ENCODE measurements at places on chromosomes 7 and 10.

GRCh38 chr10:132514821-132515520, 22.6 kb upstream of the INPP5A start:
- DNase-seq, result no peak

GRCh38 chr10:83310688-83311087, 828.6 kb upstream of the GHITM start:
- no peak for DNase-seq

DNA sequence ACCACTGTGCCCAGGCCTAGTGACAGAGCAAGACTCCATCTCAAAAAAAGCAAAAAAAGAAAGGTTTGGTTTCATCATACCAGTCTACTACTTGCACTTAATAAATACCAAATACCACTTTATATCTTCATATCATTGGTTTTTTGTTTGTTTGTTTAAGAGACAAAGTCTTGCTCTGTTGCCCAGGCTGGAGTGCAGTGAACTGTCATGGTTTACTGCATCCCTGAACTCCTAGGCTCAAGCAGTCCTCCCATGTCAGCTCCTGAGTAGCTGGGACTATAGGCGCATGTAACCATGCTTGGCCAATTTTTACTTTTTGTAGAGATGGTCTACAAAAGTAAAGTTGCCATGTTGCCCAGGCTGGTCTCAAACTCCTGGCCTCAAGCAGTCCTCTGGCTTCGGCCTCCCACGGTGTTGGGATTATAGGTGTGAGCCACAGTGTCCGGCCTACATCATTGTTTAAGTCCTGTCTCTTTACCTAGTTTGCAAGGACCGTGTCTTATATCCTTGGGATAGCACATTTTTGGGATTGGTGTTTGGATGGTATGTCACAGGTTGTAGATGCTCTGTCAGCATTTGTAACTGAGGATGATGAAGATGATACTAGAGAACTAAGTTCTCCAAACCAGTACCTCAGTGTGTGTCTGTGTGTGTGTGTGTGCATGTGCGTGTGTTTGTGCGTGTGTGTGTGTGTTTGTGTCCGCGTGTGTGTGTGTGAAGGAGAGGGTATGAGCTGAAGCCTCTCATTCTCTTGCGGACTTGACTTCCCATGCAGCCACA, 9.3 kb downstream of the LMTK2 start:
- DNase-seq, result no peak

DNA sequence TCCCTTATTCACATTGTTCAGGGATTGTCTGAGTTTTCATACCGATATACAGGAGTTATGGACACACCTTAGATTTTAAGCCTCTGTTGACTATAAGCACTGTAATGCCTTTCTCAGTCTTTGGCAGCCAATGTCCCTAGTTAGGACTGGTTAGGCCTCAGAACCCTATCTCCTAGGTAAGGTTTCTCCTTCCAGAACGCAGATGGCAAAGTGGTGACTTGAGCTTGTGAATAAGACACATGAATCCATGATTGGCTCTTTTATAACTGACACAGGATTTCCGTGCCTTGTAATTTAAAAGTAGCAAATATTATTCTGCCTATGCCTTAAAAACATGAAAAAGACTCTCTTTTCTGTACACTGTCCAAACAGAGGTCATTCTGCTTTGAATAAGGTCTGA, 12.5 kb upstream of the RNF148 start:
- no peak for DNase-seq

DNA sequence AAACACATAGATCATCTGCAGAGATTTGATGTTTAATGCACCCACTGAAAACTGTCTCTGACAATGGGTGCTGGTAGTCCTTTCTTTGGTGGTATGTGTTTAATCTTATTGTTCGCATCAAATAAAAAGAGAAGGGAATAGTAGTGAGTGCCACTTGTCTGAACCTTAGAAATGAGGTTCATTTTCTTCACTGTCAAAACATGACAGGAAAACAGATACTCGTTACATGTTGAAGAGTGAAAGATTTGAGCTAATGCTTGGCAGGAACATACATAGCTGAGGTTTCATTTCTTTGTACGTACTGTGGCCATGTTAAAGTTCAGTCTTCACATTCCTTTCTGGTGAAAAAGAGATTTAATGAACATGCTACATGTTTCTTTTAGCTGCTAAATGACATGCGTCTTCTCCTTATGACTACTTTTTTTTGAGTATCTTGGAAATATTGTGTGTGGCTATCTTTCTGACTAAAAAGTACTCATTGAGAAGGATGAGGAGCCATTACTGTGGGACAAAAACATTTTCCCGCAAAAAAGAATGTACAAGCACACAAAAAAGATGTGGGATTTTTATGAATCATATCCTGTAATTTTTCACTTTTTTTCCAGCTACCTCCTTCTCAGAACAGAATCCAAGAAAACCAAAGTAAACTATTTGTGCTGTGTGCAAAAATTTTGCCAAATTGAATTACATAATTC, 108.0 kb downstream of the TWIST1 start:
- no peak for DNase-seq

DNA sequence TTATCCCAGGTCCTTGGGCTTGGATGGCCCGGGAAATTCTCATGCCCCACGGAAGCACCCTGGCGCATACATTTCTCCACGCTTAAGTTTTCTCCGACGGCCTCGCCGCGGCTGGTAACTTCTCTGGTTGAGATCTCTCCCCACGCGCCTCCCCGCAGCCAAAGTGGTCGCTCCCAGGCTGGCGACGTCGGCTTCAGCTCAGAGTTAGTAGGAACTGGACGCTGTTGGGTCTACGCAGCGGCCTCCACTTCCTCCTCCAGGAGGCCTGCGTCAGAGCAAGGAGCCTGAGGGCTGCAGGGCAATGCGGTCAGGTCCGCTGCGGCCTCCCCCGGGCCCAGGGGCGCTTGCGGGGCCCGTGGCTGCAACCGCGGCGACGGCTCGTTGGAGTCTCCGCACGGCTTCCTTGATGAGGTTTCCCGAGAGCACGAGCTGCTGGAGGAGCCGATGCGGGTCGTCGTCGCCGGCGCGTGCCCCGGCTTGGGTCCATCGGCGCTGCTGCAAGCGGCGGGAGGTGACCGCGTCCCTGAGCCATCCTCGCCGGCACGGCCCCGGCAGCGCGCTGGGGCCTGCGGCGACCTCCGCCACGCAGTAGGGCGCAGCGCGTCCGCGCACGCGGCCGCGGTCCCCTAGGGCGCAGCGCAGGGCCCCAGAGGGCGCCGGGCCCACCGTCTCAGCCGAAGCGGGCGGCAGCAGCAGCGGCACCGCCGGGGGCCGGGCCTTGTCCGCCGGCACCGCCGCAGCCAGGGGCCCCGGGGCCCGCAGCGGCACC, 744 bp downstream of the FRAT2 start:
- peak; percentile 72 for DNase-seq

DNA sequence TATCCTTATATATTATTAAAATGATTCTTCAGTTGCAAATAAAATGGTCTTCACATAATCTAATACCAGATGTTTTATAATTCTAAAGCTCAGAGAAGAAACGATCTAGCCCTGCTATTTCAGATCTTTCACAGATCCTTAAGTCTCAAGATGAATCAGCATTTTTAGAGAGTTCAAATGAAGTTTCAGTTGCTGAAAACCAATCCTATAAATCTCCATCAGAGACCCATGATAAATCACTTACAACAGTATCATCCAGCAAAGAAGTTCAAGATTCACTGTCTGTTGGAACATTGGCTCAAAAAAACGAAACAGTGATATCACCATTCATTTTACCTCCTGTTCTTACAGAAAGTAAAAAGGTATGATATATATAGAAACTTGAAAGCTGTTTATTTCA, 137.0 kb downstream of the CCDC7 start:
- no peak for DNase-seq

- DNase-seq, result peak; percentile 88
Measured at GRCh38 chr10:33335801-33336581, 1.5 kb upstream of the NRP1 start.

- no peak for DNase-seq
Measured at GRCh38 chr7:31186202-31186601, 134.1 kb downstream of the ADCYAP1R1 start.

DNA sequence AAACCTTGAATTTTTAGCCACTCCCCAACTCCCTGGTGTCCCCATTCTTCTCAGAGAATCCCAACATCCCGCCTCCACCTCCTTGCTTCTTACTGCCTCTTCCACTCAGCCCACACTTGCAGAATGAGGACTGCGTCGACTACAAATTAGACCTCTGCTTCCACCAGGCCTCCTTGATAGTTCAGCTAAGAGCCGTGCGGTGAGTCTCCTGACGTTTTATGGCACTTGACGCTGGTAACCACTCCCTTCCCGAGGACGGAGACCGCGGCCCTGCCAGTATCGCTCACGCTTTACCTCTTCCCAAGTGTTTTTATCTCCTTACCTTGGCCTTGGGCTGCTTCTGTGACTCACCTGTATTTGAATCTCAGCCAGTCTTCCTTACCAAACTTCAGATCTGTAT, 31.1 kb downstream of the RBM17 start:
- no peak for DNase-seq

GRCh38 chr7:139943401-139943800, 114.3 kb downstream of the TBXAS1 start:
- no peak for DNase-seq

GRCh38 chr7:135260930-135261721, 27.5 kb downstream of the STRA8 start:
- no peak for DNase-seq

GRCh38 chr10:104327745-104328645, 10.3 kb downstream of the ITPRIP start:
- peak; percentile 73 for DNase-seq

- no peak for DNase-seq
Measured at GRCh38 chr10:121680879-121681655, 82.8 kb upstream of the FGFR2 start.

DNA sequence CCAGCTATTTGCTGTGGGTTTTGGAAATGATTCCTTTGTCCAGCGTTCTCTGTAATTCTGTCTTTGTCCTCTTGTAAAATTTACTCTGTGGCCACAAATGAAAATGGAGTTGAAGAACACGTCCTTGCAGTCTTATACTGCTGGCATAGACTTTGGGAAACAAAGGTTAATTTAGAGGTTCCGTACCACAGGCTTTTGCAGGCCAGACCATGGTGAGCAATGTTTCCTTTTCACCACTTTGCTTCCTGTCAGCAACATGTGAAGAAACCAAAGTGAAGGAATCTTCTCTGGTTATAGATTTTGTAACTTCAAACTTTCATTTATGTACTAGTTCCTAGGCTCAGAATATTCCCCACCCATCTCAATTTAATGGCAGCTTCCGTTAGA, 488.5 kb downstream of the MDFIC start:
- no peak for DNase-seq

Measured in left ventricle myocardium superior (tissue), 1 donor.